ENCODE measurements at places on chromosomes 6 and 20.

DNA sequence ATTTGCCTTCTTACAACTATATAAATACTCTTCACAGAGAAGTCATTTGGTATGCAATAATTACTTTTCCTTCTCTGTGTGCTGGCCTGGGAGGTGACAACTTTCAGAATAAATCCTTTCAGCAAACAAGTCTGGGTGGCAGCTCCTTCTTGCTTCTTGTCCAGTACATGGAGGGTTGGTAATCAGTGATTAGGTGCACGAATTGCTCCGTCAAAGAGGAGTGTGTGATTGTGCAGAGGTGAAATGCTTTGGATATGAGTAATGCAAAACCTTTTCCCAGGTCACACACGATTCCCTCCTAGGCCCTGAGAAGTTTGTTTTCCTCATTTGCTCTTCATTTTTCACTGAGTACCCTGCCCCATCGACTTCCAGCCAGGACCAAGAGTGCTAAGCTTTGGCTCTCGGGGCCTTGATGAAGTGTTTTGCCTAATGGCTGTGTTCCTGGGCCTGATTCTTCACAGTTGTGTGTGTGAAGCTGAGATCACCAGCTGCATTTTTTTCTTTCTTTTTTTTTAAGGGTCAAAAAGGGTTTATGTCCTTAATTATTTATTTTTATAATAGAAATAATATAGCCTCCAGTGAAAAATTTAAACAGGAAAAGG lies 216.5 kb downstream of the ZMYND8 start:
- no peak for DNase-seq

DNA sequence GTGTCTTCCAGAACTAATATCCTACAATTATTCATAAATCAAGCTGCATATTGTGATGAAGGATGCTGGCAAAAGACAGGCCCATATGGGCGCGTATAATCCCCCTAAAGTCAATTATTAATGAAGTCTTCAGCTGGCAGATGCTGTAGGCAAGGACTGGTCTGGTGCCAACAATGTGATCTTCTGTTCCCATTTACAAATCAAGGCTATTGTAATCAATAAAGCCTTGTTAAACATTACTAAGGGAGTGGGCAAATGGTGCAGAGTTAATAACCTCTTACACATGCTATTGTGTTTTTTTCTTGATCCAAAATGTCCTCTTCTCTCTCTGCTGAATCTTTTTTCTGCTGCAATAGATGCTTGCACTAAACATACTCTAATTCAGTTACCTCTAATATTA lies 119.0 kb downstream of the ALDH8A1 start:
- no peak for DNase-seq

DNA sequence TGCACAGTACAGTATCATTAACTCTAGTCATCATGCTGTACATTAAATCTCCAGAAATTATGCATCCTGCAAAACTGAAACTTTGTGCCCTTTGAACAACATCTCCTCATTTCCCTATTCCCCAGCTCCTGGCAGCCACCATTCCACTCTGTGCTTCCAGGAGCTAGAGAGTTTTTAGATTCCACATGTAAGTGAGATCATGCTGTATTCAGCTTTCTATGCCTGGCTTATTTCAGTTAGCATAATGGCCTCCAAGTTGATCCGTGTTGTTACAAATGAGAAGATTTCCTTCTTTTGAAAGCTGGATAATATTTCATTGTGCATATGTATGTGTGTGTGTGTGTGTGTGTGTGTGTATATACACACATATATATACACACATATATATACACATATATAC lies 86.9 kb upstream of the SLC24A3 start:
- no peak for DNase-seq

DNA sequence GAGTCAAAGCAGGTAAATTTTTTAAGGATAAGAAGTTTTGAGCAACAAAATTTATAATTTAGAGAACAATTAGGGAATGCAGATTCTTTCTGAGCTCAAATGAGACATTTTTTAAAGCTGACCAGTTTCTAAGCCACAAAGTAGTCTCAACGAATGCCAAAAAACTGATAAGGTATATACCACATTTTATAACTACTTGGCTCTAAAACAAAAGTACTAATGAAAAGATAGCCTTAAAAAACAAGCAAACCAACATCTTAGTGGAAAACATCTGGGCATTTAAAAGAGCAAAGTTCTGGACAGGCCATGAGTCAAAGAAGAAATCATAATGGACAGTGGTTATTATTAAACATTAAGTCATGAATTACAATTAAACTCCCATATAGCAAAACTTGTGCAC lies 23.2 kb upstream of the RNF146 start:
- no peak for DNase-seq

DNA sequence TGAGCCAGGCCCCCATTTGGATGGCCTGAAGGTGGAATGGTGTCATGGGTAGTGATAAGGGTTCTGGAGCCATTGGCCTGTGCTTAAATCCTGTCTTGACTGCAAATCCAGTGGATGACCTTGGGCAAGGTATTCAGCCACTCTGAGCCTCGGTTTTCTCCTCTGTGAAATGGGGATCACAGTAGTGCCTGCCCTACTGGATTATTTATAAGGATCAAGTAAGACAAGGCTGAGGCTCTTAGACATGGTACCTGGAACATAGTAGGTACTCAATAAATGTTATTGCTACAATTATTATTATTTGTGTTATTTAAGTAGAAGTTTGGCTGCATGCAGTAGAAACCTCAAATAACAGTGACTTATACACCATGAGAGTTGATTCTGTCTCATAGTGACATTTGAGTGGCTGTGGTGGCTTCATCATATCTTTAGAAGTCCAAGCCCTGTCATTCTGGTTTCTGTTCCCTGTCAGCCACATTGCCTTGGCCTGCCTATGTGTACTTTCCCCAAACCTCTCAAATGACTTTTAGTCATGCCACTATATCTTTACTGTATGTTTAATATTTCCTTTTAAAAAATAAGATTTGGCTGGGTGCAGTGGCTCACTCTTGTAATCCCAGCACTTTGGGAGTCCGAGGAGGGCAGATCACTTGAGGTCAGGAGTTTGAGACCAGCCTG lies 37.6 kb upstream of the CHMP4B start:
- DNase-seq, result no peak

DNA sequence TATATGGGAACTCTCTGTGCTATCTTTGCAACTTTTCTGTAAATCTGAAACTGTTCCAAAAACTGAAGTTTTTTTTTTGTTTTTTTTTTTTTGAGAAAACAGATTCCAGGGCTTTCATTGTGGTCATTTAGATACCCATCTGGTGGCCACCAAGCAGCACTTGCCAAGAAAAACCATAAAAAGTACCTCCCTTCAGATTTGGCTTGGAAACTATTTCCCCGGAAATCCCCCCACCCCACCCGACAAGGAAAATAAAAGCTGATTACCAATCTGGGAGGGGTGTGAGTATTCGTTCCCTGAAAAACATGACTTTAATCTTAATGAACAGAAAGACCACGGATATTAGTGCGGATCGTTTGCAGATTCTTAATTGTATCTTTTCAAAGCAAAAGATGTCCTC lies 1.9 kb downstream of the NFATC2 start:
- no peak for DNase-seq

DNA sequence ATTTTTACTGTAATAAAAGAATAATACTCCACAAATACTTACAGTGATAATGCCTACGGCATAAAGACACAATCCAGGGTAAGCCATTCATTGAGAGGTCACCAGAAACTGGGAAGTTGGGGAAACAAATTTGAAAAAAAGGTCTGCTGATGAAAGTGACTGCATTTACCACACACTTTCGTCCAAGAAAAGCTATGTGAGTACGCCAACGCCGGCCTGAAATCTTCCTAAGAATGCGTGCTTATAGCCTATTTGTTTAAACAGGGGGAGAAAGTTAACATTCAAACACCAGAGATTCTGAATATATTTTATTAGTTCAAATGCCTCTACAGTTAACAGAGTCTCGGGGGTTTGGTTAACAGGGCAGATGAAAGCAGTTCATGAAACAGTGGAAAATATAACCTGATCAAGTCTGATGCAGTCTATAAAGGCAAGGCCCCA lies 657 bp upstream of the LTV1 start:
- DNase-seq, result no peak

- DNase-seq, result no peak
Measured at GRCh38 chr20:17960927-17961586, 7.5 kb downstream of the SNX5 start.

GRCh38 chr6:144302701-144303372 lies 17.7 kb downstream of the UTRN start:
- no peak for DNase-seq

DNA sequence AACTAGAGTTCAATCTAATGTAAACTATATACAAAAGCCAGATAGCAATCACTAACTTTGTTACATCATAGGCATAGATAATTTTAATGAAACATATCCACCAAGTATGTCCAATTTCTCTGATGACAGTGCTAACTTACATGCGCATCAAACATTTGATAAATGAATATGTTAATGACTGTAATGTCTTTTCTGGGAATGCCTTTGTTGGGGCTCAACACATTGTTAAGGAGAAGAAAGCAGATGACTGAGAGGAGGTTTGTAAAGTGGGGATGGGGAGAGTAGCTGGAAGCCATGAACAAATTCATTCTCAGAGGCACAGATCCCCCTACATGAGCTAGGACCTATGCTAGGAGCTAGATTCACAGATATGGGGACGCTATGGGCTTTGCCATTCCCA lies 950.0 kb downstream of the KIF16B start:
- no peak for DNase-seq

GRCh38 chr20:23482138-23482537 lies 8.8 kb upstream of the CST8 start:
- no peak for DNase-seq

- DNase-seq, result no peak
Measured at GRCh38 chr6:43508481-43509141, 1.5 kb downstream of the LRRC73 start.

DNA sequence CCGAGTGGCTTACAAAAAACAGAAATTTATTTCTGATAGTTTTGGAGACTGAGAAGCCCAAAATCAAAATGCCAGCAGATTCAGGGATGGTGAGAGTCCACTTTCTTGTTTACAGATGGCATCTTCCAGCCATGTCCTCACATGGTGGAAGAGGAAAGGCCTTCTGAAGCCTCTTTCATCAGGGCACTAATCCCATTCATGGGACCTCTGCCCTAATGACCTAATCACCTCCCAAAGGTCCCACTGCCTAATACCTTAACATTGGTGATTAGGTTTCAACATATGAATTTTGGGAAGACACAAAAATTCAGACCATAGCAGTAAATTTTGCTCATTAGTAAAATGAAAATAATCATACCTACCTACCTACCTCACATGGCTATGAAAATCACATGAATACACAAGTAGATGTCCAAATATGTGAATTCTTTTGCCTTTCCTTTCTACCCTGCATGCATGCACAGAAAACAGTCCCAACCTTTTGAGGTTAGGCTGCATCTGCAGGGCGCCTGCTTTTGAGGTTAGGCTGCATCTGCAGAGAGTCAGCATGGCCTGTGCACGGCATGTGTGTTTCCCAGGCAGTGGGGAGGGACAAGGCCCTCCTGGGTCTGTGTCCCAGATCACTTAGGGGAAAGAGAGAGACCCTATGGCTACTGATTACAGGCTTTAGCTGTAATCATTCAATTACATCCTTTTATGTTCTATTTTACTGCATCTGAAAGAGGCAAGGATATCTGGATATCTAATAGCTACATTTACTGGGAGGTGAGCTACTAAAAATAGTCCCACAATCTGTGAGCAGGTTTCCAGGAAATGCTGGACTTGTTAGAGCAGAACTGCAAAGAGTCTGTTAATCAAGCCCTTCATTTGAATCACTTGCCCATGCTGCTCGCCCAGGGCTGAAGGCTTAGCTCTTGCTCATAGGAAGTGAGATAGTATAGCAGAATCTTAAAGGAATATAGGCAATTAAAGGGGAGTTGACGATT lies 497.7 kb upstream of the MARCKS start:
- DNase-seq, result no peak

- no peak for DNase-seq
Measured at GRCh38 chr6:16109659-16110305, 19.1 kb upstream of the MYLIP start.

- no peak for DNase-seq
Measured at GRCh38 chr6:36063318-36064060, 35.9 kb downstream of the MAPK14 start.
